Hippocampal formation (tissue), 2 donors: ENCODE measurements at places on chromosomes 16 and 17.

DNA sequence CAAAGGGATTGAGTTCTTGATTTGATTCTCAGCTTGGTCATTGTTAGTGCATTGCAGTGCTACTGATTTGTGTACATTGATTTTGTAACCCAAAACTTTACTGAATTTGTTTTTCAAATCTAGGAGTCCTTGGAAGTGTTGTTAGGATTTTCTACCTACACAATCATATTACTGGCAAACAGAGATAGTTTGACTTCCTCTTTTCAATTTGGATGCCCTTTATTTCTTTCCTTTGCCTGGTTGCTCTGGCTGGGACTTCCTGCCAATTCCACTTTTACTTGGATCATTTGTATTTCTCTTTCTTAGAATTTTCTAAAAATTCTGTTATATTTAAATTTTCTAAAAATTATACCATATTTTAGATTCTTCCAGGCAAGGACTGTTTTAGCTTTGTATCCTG lies 151.1 kb downstream of the FTO start:
- DNase-seq, result no peak

DNA sequence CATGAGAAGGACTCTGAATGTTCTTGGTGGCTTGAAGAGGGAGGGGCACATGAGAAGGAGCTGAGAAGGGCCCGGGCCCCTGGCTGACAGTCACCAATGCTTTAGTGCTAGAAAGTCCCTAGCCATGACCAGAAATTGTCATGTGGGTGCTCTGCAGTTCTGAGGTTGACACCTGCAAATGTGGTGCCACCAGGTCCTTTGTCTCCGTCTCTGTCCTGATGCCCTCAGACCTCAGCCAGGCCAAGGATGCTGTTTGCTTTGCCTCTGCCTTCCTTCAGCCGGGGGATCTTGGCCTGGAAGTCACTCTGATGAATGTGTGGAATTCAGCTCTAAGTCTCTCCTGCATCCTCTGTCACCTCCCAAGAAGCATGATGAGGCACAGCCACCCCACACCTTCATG lies 63.6 kb downstream of the TNFRSF13B start:
- no peak for DNase-seq

DNA sequence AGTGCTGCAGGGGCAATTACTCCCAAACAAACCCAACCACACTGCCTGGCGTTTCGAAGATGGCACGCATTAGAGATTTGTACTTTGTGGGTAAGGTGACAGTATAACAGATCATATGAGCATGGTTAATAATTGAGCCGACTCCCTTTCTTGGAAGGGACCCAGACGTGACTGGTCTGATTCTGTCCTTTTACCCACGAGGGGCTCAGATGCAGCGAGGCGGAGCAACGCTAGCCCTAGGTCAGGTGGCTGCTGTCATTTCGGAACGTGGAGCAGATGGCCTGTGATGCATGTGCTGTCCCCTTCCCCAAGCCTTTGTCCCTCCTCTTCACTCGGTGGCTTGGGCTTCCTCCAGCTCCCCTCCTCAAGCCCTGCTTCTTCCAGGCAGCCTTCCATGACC lies 84.2 kb downstream of the SNX29 start:
- no peak for DNase-seq

DNA sequence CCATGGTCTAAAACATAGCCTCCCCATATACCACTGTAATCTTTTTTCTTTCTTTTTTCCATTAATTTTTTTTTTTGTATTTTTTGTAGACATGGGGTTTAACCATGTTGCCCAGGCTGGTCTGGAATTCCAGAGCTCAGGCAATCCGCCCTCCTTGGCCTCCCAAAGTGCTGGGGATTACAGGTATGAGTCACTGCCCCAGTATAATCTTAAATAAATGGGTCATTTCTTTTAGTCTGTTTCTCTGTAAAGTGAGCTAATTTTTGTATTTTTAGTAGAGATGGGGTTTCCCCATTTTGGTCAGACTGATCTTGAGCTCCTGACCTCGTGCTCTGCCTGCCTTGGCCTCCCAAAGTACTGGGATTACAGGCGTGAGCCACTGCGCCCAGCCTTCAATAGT lies 5.7 kb upstream of the NME1 start:
- no peak for DNase-seq

DNA sequence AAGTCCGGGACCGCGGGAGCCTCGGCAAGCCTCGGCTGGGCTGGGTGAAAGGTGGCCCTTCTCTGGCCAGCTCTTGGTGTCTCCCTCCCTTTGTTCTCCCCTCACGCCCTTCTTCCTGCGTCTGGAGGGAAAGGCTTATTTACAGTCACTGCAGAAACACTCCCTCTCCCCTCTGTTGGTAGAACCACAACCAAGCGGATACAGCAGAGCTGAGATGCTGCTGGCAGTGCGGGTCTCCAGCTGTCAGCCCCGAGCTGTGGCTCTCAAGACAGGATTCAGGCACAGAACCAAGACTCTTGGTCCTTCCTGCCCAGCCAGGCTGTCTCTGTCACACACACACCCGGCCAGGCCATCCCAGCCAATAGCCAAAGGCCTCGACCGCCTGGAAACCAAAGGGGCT lies 133.3 kb downstream of the ENGASE start:
- DNase-seq, result no peak

DNA sequence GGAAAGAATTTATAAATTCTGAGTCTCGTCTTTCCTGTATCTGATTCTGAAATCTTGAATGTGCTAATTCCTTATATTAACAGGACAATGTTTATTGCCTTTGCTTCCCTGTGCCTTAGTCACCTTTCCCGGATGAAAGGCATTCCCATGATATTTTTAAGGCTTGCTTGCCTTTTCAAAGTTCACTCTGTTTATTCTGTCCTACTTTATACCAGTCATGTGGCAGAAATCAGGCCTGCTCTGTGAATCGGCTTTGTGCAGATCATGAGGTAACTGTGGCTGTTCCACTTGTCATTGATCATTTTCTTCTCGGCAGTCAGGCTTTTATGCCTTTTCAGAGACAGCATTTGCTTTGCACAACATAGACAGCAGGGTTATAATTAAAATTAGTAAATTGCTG lies 28.8 kb upstream of the ABCC11 start:
- peak; percentile 4 for DNase-seq

- DNase-seq, result no peak
Observed at GRCh38 chr16:17571499-17572093, 100.8 kb upstream of the XYLT1 start.

DNA sequence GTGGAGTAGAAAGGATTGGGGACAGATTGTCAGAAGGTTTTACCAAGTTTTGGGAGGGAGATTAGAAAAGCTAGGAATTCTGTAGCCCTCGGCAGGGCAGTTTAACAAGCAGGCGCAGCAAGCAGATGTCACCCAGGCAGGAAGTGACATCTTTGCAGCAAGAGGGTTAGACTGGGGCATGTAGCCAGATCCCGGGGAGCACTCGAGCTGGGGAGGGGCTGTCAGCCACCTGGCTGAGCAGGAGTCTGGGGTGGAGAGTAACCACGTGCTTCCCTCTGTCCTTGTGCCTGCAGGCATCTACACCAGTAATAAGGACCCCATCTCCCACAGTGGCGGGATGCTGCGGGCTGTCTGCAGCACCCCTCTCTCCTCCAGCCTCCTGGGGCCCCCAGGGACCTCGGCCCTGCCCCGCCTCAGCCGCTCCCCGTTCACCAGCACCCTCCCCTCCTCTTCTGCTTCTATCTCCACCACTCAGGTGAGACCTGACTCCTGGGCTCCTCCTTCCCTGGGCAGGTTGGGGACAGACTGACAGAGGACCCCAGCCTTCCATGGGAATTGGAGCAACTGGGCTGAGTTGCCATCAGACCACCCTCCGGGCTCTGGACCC lies 12.2 kb downstream of the MLLT6 start:
- no peak for DNase-seq

DNA sequence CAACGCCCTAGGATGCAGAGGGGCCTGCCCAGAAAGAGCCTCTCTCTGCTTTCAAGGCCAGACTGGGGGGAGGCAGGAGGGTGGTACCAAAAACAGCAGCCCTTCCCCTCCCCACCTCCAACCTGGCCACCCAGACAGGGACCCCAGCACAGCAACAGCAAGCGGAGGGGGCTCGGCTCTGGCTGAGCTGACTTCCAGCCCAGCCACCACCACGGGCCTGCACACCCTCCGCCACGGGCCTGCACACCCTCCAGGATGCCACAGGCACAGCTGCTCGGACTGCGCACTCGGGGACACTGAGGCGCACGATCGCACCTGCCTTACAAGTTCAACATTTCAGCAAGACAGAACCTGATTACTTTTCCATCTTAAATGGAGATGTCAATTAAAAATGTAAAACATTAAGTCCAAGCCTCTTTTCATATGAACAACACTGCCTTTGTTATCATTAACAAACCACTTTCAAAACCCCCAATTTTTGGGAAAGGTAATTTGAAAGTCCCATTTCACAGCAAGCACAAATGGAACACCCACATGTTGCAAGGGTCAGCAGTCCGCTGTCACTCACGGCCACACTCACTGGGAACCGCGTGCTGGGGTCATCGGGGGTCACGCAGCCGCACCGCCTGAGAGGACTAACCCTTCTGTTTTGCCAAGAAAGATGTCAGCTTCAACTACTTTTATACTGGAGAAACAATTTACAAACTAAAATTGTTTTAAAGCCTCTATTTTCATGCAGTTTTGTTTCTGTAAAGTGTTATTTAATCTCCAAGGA lies 76.4 kb downstream of the ANKRD11 start:
- no peak for DNase-seq

- DNase-seq, result no peak
Observed at GRCh38 chr16:5206331-5206990, 108.9 kb upstream of the EEF2KMT start.

DNA sequence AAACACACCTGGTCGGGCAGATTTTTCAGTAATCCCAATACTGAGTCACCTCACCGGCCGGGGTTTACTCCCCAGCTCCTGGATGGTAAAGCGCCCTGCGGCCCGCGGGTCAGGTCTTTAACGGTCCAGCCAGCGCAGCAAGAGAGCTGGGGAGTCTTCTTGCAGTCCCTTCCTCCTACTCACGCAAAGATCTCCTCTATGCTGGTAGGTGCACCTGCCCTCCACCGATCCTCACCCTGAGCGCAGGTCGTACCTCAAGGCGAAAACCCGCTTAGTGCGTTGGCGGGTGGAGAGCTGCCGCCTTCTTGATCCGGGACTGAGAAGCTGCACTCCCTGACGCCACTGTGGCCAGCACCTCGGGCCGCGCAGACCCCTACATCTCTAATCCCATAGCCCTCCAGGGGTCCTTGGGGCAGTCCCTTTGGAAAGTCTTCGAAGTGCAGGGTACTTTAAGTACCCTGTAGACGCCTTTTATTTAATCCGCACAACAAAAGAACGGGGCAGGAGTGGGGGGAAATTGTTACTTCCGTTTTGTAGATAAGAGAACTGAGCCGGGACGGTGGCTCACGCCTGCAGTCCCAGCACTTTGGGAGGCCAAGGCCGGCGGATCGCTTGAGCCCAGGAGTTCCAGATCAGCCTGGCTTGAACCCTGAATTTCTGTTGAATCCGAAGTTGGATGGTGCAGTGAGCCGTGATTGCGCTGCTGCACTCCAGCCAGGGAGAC lies 10.4 kb upstream of the HOXB13 start:
- no peak for DNase-seq

GRCh38 chr16:88662222-88662842 lies 559 bp downstream of the MVD start:
- DNase-seq, result no peak

DNA sequence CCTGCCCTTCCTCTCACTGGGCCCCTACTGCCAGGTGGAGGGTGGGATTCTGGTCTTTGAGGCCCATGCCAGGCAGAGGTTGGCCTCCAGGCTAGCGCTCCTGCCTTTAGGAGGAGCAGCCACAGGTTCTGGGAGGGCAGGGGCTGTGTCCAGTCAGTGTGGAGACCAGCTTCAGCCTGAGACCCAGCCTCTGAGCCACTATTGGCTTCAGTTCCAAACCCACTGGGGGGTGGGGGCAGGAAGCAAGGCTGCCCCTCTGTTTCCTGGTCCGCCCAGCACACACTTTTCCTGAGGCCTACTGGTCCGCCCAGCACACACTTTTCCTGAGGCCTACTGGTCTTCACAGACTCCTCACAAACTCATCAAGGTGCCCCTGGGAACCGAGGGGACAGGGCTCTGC lies 16.4 kb downstream of the SLC5A10 start:
- DNase-seq, result no peak

GRCh38 chr16:3879258-3879886 lies 1.1 kb downstream of the CREBBP start:
- no peak for DNase-seq

DNA sequence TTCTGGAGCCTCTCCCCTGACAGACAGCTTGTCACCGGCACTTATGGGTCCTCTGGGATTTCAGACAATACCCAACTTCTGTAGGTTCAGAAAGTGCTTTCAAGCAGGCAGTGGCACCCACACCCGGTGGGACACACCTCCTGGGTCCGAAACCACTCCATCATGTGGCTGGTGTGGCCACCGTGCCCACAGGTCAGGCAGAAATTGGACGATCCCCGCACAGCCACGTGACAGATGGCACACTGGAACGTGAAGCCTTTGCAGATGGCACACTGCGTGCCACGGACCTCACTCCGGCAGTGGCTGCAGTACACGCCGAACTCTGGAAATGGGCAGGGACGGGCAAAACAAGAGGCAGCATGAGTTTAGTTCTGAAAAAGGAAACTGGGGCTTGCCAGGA lies 99.5 kb upstream of the FA2H start:
- DNase-seq, result no peak

DNA sequence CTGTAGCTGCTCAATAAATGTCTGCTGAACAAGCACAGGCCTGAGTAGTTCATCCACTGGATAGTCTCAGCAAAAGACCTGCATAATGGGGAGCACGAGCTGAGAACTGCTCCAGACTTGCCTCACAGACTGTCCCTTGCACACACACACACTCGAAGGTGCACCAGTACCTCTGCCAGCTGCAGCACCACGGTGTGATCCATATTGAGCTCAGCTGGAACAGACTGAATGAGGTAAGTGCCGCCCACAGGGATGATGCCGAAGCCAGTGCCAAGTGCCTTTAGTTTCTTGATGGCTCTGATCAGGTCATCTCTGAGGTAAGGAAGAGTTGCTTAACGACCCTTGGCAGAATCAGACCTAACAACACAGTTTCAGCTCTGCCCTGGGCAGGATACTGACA lies 11.6 kb downstream of the SNF8 start:
- no peak for DNase-seq

DNA sequence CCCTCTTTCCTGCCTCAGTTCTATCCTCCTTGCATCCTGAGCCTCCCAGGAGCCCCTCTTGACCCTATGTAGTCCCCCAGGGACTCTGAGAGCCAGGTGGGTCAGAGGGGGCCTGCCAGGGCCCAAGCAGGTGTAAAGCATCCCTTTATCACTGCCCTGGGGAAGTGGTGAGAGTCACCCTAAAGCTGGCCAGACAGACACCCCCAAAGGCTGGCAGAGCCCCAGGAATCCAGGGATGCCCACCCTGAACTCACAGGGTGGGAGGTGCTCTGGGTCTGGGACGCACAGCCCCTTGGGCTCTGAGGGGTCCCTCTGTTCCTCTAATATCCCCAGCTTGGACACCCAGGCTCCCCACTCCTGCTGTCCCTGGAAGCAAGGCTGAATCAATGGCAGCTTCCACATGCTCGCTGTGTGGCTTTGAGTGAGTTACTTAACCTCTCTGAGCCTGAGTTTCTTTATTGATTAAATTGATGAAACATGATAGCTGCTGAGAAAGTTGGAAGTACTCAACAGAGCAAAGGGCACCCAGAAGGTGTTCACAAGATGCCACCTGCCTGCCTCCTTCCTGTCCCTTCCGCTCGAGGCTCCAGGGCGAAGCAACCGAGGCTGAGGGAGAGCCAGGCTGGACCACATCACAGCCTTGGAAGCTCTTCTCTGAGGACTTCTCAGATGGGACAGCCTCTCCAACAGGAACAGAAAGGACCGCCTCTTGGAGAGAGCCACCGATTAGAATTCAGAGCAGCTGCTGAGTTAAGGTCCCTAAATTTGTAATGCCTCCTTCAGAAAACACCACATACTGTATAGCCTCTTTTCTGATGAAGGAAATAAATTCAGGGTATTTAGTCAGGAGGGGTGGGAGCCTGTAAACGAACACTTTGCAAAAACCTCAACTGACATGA lies 67.1 kb upstream of the DOC2B start:
- no peak for DNase-seq
